ENCODE measurements at places on chromosomes 2 and 18.

GRCh38 chr2:191325651-191326365 lies 80.6 kb downstream of the MYO1B start:
- DNase-seq = no peak

- DNase-seq = no peak
Measured at GRCh38 chr2:207221731-207222130, 56.0 kb upstream of the KLF7 start.

DNA sequence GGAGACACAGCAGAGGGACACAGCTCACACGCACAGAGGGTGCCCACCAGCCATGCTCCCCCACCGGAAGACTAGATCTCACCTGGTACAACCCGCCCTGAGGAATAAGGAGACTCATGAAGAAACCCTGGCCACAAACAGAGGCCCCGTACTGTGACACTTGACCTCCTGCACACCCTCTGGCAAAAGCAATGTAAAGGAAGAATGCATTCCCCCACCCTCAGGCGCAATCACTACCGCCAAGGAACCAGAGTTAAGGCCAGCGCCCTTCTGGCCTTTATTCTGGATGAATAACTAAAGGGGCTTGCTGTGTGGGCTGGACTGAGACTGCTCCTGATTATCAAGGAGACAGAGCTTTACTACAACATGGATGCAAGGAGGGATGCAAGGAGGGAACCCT lies 509.2 kb upstream of the SPHKAP start:
- no peak for DNase-seq

GRCh38 chr18:63997606-63998005 lies 27.7 kb downstream of the SERPINB8 start:
- no peak for DNase-seq

DNA sequence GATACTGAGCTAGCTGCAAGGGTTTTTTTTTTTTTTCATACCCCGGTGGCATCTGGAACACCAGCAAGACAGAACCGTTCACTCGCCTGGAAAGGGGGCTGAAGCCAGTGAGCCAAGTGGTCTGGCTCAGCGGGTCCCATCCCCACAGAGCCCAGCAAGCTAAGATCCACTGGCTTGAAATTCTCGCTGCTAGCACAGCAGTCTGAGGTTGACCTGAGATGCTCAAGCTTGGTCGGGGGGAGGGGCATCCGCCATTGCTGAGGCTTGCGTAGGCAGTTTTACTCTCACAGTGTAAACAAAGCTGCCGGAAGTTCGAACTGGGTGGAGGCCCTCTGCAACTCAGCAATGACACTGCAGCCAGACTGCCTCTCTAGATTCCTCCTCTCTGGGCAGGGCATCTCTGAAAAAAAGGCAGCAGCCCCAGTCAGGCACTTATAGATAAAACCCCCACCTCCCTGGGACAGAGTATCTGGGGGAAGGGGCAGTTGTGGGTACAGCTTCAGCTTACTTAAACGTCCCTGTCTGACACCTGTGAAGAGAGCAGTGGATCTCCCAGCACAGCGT lies 5.1 kb upstream of the MIB1 start:
- no peak for DNase-seq

- DNase-seq = no peak
Measured at GRCh38 chr2:174334781-174335251, at the start of gene SP9. TSS of gene SP9 (plus strand) at chr2:174334954. CDS start at chr2:174335093, 139 bp downstream.

DNA sequence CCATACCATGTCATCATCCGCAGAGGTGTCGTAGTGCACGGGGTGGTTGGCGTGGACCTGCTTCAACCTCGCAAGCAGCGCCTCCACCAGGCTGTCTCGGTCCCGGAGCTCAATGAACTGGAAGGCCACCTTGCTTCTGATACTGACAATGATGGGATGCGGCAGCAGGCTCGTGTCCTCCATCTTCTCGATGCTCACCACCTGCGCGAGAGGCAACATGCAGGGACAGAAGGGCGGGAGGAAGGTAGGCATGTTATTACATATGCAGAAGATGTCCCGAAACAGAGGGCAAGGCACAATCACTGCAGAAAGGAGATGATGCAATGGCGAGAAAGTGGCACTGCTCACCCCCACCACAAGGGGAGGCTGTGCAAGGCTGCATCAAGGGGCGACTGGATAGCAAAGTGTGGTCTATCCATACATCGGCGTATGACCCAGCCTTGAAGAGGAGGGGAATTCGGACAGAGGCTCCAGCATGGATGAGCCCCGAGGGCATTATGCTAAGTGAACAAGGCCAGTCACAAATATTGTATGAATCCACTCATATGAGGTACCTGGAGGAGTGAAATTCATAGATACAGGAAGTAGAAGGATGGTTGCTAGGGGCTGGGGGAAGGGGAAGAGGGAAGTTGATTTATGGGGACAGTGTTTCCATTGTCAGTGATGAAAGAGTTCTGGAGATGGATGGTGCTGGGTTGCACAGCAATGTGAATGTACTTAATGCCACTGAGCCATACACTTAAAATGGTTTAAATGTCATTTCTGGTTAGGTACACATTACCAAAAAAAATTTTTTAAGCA lies 36.6 kb downstream of the RPL31 start:
- no peak for DNase-seq
